ENCODE measurements at places on chromosomes 6 and 20.

- DNase-seq: no peak
These were observed 430.4 kb downstream of the GJA1 start for GRCh38 chr6:121865811-121866210.

GRCh38 chr6:35489995-35490791 lies 6.7 kb downstream of the TEAD3 start:
- DNase-seq: no peak

- DNase-seq: no peak
These were observed 84.1 kb downstream of the GINS1 start for GRCh38 chr20:25491446-25492038.

DNA sequence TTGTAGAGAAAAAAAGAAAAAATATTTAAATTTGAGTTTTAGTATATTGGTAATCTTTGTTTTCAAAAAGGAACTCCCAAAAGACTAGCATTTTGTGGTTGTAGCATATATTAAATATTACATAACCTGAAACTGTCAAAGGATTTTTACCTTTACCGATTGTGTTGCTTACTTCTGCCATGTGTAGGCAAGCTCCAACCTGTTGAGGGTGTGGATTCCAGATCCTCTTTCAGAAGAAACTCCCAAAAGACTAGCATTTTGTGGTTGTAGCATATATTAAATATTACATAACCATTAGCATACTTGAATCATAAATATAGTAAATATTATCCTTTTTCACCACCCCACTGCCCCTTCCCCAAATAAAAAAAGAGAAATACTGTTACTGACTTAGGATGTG lies 3.2 kb downstream of the DSE start:
- no peak for DNase-seq

DNA sequence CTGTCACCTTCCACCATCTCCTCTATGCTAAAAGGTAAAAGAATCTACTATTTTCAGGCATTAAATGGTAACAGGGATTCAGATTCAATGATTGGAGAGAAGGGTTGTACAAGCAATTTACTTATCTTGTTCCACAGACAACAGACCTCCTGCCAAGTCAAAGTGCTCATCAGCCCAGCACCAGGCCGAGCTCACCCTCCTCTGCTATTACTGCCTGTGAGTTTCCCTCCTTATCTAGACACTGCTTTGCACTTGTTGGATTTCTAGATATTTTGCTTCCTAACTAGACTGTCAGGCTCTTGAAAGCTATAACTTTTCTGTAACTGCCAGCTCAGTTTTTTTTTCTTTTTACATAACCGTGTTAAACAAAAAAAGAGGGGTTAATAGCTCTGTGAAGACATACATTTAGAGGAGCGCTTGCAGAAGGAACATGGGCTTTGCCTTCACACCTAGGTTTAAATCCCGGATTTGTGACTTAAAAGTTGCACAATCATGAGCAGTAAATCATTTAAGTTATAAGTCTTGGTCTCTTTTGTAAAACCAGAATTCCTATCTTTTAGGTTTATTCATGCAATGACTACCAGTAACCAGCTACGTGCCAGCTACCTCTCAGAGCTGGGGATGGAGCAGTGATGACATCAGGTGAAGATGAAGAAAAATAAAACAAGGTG lies 1.1 kb upstream of the FAM162B start:
- DNase-seq: no peak

- no peak for DNase-seq
These were observed 225.9 kb downstream of the SMOC2 start for GRCh38 chr6:168666699-168667427.

DNA sequence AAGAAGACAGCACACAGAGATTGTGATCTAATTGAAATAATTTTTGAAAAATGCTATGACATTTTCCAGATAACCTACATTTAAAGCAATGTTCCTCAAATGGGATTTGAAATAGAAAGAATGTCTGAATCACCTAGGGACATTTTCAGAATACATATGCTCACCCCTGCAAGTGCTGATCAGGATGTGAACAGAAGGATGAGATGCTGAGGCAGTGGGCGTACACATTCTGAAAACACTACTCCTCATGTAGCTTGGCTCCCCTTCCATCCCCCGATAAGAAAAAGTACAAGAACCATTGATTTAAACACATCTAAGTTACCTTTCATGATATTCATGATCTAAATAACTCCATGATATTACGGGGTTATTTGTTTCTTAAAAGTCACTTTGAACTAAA lies 29.9 kb upstream of the HINT3 start:
- DNase-seq: no peak

DNA sequence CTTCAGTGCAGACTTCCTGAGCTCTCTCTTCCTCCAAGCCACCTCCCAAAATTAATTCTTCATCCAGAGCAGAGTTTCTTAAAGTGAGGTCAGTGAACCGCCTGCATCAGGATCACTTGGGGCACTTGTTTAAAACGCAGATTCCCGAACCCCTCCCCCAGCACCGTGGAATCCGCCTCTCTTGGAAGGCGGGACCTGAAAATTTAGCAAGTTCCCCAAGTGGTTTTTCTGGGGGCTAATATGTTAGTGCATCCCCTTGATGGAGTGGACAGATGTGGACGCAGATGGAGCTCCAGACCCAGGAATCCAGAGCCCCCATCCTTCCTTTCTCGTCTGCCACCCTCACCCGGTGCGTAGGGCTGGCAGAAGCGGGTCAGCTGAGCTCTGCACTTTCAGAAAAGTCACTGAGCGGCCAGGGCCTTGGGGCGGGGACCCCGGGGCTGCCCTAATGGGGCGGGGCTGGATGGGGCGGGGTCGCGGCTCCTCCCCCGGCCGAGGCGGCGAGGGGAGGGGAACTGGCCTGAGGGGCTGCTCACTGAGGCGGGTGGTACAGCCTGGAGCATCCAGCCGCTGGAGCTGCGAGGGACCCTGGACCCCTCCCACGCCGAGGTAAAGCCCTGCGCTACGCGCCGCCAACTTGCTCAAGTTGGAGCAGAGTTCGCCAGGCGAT lies at the start of the genes DEFB124 and REM1:
Gene DEFB124, minus strand, starts transcription at position 370 of the 670 bp plus-strand sequence. CDS start 2,114 bp downstream, outside the sequence.
Gene REM1, plus strand, starts transcription at position 531 of the 670 bp plus-strand sequence. CDS start 1,158 bp downstream, outside the sequence.
- no peak for DNase-seq
